ENCODE measurements at places on chromosomes 16 and 17.

- no peak for DNase-seq
Observed at GRCh38 chr17:64685705-64686104, 23.6 kb upstream of the SMURF2 start.

DNA sequence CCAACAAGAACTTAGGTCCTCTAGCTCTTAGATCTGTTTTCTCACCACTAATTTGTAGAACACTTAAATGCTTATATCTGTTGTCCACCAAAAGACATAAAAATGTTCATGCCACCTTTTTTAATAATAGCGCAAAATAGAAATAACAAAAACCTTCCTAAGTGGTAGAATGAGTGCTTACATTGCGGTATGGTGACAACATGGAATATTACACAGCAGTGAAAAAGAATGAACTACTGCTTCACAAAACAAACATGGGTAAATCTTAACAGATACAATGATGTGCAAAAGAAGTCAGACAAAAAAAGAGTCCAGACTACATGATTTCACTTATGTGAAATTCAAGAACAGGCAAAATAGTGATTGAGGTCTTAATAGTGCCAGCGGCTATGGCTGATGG, 351.1 kb downstream of the CA10 start:
- no peak for DNase-seq

DNA sequence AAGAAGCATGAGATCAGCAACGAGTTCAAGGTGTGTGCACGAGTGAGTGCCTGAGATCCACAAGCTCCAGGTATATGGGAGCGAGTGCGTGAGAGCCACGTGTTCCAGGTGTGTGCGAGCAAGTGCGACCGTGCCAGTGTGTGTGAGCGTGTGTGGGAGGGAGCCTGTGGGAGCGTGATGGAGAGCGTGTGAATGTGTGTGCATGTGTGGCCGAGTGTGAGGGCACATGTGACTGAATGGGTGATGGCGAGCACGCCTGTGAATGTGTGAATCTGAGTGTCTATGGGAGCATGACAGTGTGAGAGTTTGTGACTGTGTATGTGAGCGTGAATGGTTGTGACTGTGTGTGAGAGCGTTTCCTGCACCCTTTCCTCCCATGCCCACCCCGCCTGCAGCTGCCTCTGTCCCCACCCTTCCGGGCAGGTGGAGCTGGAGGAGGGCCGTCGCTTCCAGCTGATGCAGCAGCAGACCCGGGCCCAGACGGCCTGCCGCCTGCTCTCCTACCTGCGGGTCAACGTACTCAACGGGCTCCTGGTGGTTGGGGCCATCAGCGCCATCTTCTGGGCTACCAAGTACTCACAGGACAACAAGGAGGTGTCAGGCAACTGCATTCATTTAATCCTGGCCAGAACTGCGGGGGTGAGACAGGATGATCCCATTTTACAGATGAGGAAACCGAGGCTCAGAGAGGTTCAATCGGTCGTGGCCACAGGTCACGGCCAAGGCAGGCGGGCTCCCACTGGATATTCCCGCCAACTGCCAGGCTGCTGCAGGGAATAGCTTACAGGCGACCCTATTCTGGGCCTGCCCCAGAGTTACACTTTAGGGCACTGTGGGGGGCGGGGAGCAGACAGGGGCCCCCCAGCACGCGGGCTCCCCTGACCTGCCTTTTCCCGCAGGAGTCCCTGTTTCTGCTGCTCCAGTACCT, 3.7 kb downstream of the TMC8 start:
- DNase-seq = no peak

- no peak for DNase-seq
Observed at GRCh38 chr17:28950752-28951427, 428 bp downstream of the PHF12 start.

DNA sequence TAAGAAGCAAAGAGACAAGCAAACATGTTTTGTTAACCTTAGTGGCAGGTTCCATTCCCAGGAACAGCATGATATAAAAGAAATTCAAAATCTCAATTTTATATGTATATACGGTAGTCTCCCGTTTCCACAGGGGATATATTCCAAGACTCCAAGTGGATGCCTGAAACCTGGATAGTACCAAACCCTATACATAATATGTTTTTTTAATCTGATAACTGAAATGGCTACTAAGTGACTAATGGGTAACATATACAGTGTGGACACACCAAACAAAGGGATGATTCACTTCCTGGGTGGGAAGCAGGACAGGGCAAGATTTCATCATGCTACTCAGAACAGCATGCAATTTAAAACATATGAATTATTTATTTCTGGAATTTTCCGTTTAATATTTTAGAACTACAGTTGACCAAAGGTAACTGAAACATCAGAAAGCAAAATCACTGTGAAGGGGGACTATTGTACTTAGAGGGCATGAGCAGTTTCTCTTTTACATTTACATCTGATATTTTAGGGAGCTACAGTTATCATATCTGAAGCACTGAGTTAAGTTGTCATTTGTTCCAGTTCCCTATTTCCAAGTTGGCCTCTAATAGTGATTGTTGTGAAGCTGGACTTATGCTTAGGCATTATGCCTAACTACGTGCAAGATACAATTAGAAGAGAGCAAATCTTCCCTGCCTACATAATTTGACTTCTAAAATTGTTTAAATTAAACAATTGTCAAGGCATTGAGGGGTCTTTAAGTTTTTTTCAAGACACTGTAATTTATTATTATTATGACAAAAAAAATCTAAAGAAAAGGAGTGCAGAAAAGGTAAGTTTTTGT, 34.1 kb upstream of the ABCA6 start:
- no peak for DNase-seq

DNA sequence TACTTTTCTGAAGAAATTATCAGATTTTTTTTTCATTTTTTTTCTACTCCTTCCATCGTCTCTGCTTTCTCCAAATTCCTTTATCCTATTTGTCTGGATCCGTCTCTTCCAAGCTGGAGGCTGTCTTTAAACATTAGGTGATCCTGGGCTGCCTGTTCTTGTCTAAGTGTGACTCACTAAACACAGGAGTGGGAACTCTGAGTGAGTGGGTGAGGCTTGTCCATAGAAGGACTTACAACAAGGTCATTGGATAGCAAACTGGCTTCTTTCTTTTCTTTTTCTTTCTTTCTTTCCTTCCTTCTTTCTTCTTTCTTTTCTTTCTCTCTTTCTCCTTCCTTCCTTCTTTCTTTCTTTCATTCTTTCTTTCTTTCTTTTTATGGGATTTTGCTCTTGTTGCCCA, 18.2 kb downstream of the ALOX15 start:
- DNase-seq = no peak

All from stimulated activated CD8-positive, alpha-beta memory T cell treated with anti-CD3 and anti-CD28 coated beads, Interleukin-7, amount 100 ng/mL, for 1 hour (primary cell).